Skeletal muscle tissue (tissue), 5 donors: ENCODE measurements at places on chromosomes 1 and 21. TPM values are rescaled to one million over a fixed set of nuclear protein-coding genes. Genes with fewer than 3 reads are reported as not detected.

Gene C8A
- total RNA-seq, result not detected

Gene TRIM63
- total RNA-seq, result 30.3 TPM

Gene GJA4
- 21.4 TPM for total RNA-seq

Gene ASCL5
- not detected for total RNA-seq

Gene SLC6A9
- total RNA-seq, result 2.1 TPM

Gene CRYAA
- not detected for total RNA-seq

Gene LAD1
- 3.1 TPM for total RNA-seq

Gene CNIH3
- 4.2 TPM for total RNA-seq

Gene F11R
- total RNA-seq, result 10.4 TPM

Gene ANGPTL1
- total RNA-seq, result 47.5 TPM
